ENCODE measurements at places on chromosomes 12 and 14.

- no peak for DNase-seq
Observed at GRCh38 chr12:107684029-107684795, 1.4 kb upstream of the PWP1 start.

GRCh38 chr14:93941293-93941910 is 14.3 kb downstream of the FAM181A start:
- peak; percentile 71 for DNase-seq

DNA sequence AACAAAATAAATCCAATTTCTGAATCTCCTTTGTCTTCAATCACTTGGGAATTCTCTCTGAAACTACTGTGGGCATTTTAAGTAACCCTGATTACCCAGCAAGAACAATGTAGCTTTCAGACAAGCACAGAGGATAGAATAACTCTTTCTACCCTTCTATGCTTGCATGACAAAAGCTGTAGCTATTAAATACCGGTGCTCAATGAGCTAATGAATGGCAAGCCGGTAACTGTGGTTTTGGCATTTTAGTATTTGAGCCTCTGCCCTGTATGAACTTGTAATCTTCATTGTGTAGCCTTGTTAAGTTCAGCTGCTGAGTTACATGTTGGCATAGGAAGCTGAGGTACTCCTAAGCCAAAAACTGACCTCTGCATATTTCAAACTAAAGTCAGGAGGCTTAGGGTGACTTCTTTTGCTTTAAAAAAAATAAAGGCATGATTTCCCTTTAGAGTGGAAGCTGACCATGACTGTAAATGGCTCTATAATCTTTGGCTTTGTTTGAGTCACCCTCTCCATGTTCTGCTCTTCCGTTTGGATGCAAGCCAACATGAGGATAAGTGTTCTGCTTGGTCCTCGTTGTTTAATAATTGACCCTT is 171.0 kb upstream of the HIF1A start:
- no peak for DNase-seq

DNA sequence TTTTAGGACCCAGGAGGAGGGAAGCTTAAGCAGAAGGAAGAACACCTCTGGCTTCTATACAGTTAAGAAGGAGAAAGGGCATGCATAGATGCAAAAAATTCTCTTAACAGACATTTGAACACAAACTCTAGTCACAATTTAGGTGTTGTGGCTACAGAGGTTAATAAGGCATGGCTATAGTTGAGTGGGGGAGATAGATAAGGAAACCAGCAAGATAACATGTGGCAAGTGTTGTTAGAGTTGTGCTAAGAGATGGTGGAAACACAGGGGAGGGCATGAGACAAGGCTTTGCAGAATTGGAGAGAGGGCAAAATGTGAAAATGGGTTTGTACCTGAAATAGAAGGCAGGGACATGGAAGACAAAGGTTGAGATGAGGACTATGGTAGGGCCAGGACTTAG is 88.9 kb downstream of the MSRB3 start:
- DNase-seq, result no peak

DNA sequence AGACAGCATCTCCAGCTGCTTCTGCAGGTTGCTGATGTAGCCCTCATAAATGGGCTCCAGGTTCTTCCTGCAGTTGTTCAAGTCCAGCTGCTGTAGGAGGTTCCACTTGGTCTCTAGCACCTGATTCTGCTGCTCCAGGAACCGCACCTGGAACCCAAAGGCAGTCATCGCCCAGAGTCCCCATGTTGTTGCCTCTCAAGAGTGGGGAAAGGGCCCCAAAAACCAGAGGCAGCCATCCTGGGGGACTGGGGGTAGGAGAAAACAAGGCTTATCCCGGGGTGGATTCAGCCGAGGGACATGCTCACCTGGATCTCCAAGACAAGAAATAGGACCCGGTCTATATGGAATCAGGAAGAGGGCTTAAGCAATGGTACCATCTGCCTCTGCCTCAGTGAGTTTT is 2.3 kb downstream of the KRT72 start:
- no peak for DNase-seq
